ENCODE measurements at places on chromosomes 4 and X.

DNA sequence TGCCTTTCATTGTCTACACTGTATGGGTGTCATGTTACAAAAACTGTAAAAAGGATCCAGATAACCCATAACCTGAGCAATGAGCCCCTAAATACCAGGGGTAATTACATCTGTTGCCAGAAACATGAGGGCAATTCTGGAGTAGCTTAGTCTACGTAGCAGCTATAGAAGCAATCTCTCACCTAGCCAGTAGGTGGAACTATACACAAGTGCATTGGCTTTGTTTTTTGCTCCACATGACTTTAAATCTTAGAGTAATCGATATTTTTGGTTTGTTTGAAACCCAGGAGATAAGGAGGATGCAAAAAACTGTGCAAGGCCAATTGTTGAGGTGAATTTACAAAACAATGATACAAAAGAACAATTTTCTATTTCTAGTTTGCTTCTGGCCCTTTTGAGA is 57.5 kb downstream of the GPR82 start:
- no peak for DNase-seq

DNA sequence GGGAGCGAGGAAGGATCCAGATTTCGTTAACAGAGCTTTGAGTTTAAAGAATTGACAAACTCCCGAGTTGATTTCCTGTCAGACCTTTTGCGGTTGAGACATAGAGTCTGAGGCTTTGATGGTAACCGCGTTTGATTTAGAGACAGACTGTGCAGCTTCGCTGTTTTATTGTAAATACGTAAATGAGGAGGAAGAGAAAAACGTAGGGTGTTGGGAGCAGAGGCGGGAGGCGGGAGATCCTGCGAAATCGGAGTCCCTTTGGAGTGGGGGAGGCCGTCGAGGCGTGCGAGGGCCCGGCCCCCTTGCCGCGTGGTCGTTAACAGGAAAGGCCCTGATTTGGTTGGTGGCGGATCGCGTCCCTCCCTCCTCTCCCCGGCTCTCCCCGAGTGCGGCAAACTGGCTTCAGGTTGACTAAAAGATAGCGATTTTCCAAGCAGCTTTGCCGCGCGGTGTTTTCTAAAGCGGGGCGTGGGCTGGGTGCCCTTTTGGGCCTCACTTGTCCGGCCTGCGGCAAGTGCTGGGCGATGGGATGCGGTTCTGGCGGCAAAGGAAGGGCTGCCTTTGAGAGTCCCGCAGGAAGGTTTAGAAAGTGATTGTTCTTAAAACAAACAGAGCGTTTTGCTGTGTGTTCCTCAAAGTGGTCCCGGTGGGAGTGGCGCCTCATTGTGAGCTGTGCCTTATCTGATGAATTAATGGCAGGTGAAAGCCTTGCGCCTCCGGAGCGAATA is 857 bp downstream of the SCML1 start:
- no peak for DNase-seq

DNA sequence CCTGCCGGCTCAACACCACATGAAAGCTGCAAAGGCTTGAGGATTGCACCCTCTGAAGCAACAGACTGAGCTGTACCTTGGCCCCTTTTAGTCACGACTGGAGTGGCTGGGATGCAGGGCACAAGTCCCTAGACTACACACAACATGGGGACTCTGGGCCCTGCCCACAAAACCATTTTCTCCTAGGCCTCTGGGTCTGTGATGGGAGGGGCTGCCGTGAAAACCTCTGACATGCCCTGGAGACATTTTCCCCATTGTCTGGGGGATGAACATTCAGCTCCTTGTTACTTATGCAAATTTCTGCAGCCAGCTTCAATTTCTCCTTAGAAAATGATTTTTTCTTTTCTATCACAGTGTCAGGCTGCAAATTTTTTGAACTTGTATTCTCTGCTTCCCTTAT is 123.5 kb upstream of the SMARCAD1 start:
- DNase-seq = no peak

DNA sequence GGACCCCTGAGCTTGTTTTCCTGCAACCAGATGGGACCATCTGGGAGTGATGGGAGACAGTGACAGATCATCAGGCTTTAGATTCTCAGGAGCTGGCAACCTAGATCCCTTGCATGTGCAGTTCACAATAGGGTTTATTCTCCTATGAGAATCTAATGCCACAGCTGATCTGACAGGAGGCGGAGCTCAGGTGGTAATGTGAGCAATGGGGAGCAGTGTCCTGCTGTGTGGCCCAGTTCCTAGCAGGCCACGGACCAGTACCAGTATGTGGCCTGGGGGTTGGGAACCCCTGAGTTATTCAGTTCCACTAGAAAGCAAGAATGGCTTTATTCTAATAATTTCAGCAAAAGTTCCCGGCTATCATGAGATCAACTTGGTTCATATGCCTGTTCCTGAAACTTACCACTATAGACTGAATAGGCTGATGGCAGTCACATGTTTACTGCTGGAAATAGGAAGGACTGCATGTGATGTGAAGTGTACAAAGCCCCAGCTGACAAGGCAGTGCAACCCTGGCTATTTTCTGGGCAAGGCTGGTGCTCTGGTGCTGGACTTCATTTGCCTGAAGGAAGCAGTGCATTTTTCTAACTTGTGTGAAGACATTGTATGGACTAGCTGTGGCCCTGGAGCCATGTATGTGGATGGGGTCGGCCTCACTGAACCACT is 107.2 kb downstream of the SPRY1 start:
- no peak for DNase-seq

- DNase-seq = no peak
Observed at GRCh38 chrX:2583194-2584162, 82.7 kb upstream of the DHRSX start.

GRCh38 chrX:24487571-24487970 is 22.5 kb downstream of the PDK3 start:
- no peak for DNase-seq

DNA sequence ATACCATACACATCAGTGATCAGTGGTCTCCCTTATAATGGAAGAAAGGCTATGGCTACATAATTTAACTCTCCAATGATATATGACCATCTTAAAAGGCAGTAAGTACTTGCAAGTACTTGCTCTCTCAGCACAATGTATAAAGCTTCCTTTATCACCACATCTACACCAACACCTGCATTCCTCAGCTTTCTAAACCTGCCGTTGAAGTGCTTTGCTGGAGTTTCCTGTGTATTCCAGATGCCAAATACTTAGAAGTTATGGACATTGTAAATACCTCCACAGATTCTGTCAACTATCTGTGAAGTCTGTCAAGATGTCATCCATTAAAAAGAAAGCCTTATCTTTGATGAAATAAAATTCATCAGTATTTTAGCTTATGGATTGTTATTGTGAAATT is 335.0 kb upstream of the GALNTL6 start:
- DNase-seq = no peak

GRCh38 chr4:185280608-185281007 is 71.2 kb downstream of the SNX25 start:
- no peak for DNase-seq
